ENCODE measurements at places on chromosomes 12 and 14. TPM values are rescaled to one million over a fixed set of nuclear protein-coding genes. Genes with fewer than 3 reads are reported as not detected.

DNA sequence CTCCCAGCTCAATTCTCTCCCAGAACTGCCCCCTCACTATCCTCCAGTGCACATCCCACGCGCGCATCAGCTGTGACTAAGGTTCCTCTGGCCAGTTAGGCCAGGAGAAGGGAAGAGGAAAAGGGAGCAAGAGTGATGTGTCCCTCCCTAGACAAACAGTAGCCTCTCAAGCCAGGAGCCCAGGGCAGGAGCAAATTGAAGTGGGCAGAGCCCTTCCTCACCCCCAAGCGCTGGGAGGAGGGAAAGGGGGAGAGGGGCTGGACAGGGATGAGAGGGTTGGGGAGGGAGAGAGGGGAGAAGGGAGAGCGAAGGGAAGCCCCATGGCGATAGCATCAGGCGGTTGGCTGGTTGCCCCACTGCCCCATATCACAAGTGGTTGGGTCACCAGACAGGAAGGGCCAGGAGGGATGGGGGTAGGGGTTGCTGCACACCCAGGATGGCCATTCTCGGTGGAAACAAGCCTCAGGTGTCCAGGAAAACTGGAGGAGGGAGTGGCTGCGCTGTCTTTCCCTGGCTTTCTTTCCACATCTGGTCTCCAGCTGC lies 1.1 kb downstream of the CD63 start:
- DNase-seq = peak; percentile 80

- no peak for DNase-seq
These were observed 6.6 kb downstream of the RAPGEF3 start for GRCh38 chr12:47752121-47752520.

VRTN gene
- total RNA-seq = not detected

LIN7A gene
- total RNA-seq = 13.6 TPM

- DNase-seq = no peak
These were observed 43.0 kb downstream of the PDE3A start for GRCh38 chr12:20411345-20411744.

- DNase-seq = no peak
These were observed 51.9 kb downstream of the ZFP36L1 start for GRCh38 chr14:68740788-68741476.

- DNase-seq = peak; percentile 74
These were observed 102.7 kb upstream of the TBX5 start for GRCh38 chr12:114508529-114509129.

AHNAK2 gene
- 7.1 TPM for total RNA-seq

DNA sequence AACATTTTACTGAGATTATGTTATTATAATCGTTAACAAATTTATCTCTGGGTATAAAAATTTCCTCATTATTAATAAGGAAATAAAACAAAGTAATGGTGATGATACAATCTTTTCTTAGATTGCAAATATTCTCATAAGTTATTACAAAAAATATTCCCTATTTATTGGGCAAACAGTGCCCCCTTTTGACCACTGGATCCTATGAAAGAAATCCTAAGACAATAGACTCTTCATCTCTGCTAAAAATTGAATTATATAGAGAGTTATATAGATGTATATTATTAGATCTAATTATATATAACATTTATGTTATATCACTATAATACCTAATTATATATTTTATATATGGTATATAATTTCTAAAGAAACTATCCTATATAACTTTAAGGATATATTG lies 94.2 kb upstream of the FGD4 start:
- no peak for DNase-seq

DNA sequence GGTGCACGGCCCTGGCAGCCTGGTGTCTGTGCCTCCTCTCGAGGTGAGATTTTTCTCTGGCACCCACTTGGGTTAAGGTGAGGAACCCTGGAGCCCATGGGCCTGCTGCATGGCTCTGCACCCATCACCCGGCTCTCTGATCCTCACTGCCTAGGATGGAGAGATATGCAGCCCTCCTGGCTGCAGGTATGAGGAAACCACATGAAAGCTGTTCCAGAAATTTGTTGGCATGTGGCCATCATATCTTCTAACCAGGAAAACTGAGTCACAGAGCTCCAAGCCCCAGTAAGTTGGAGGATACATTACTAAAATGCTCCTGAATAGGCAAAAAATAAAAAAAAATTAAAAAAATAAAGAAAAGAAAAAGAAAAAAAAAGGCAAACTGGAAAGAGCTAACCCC lies 39.3 kb upstream of the DDX11 start:
- no peak for DNase-seq

DNA sequence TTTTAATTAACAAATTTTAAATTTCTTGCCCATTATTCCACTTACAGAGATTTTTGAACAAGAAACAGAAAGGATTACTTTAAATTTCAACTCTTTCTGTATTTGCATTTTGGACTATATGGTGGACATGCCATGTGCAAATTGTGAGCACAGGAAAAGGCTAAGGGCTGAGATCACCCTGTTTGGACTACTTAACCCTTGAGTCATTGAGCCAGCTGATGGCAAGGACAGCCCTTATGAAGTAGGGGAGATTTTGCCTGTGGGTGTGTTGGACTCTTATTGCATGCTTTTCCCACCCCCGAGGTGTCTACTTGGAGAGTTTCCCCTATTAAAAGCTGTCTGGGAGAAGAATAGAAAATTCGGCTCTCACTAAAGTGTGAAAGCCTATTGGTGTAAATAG lies 17.2 kb downstream of the DERA start:
- DNase-seq = no peak

- no peak for DNase-seq
These were observed 233.3 kb downstream of the CACNA1C start for GRCh38 chr12:2286047-2286446.

SLC6A15 gene
- total RNA-seq = not detected

DNA sequence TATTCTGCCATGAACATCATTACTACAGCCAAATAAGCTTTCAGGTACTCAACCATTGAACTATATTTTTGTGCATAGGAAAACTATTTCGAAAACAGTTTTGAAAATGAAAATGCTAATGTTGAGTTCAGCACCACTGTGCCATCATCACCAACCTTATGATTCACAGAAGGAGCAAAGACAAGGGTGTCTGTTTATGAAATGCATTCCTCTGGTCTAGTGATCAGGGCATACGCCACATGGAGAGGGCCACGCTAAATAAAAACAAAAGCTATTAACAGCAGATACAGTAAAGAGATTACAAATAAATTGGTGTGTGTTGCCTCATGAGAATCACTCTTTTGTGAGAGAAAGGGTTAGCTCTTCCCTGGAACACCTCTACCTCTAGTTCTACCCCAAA lies 43.2 kb upstream of the BMAL2 start:
- DNase-seq = no peak

- DNase-seq = no peak
These were observed 65.4 kb downstream of the PPFIBP1 start for GRCh38 chr12:27589419-27589818.

All from left cardiac atrium (tissue), 4 donors.